ENCODE measurements at places on chromosomes 5 and 9.

DNA sequence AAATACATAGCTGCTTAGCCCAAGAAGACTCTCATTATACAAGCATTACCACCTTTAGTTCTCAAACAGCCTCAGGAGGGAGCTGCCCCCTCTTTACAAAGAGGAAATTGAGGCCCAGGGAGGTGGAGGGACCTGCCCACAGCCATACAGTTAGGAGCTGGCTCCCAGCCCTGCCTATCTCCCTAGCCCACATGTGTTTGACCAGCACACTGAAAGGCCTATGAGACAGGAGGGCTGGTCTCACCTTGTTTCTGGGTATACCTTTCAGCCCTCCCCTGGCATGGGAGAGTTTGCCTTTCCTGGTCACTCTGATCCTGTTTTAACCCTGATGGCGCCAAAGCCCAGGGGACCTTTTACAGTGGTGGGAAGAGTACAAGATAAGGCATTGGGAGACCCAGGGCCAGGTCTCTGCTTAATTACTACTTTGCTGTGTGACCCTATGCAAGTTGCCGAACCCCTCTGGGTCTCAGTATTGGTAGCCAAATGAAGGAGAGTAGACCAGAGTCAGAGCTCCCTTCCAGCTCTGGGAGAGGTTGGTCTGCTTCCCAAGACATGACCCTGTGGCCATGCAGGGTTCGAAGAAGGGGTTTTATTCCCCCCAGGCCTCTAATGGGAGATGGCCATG is 60.9 kb upstream of the RPL26L1 start:
- no peak for DNase-seq

GRCh38 chr5:72245951-72246532 is 74.0 kb downstream of the MRPS27 start:
- DNase-seq = no peak

DNA sequence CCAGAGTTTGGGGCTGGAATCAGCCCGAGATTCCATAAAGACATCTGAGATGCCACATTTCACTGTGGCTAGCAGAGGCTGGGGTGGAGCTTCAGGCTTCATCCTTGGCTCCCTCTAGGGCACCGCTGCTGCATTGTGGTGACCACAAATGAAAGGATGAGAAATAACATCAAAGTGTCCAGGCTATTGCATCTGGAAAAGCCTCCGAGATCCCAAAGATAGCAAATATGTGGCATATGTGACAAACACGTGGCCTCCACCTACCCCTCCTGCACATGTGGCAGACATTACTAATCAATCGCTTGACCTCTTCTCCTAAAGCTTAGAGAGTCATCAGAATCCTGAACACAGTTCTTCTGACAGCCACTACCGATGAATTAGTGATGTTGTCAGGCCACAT is 4.5 kb downstream of the SPARC start:
- no peak for DNase-seq

DNA sequence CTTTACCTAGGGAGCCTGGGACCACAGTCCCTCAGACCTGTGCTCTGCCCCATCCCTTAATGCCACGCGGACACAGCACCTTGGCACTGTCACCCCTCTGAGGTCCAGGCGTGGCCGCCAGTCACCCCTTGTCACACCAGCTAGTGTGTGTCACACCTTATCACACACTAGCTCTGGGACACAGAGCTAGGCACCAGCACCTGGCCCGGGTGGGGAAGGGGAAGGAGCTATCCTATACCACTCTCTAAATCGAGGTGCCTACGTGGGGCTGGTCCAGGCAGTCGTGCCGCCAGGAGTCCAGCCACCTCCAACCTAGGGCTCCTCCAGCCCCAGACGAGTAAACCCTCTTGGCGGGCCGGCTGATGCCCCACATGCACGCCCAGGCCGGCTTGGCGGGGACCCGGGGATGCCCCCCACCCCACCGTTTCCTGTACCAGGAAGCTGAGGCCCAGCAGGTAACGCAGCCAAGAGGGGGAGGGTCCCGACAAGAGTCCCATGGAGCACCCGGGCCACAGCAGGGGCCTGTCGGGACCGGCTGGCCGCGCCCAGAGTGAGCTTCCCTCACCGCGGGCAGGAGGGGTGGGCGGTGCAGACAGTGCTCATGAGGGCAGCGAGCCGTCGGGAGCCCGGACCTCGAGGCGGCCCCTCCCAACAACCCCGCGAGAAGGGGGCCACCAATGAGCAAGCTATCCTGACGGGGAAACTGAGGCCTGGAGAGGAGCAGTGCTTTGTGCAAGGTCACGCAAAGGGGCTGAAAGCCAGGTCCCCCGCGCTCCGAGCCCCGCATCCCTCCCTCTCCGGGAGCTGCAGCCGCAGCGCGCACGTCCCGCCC is 550 bp downstream of the CORO2A start:
- DNase-seq = peak; percentile 20

DNA sequence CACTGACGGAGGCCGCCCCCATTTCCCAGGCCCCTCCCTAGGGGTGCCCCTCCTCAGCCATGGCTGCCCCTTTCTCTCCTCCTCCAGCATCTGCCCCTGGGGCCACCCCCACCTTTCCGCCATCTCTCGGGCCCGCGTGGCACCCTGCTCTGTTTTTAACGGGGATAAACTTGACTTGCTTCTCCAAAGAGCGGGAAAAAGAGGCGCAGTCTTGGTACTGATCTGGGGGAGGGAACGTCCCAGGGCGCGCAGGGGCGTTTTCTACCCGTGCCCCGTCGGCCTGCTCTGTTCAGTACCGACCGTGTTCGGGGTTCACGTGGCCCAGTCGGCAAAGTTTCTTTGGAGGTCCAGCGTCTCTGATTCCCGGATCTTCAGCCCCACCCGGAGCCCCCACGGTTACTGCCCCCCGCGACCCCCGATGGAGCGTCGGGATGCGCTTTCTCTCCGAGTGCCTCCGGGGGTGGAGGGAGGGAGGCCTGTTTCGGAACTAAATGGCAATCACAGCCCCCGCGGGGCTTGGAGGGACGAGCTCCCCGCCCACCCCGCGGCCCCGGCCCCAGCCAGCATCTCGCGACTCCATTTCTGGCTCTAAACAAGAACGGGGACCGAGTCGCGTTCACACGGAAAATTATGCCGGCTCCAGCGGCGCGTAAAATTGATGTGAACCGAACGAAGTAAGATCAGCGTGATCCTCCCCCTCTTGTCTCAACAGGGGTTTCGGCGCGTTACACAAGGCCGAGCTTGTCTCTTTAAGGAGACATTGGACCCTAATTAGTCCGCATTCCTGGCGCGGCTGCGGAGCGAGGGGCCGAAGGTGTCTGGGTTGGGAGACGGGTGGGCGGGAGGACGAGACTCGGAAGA is 1.1 kb upstream of the TLE4 start:
- peak; percentile 30 for DNase-seq

- DNase-seq = no peak
Measured at GRCh38 chr5:172679628-172680212, 38.7 kb downstream of the NEURL1B start.

DNA sequence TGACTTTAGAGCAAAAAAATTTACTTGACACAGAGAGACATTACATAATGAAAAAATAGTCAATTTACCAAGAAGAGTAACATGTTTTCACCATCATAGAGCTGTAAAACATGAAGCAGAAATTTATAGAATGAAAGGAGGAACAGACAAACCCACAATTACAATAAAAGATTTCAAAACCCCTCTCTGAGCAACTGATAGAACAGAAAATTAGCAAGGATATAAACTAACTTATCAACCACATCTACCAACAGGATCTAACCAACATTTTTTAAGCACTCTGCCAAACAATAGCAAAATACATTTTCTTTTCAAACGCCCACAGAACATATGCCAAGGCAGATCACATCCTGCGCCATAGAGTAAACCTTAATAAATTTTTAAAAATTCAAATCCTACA is 17.9 kb downstream of the SLCO4C1 start:
- DNase-seq = no peak

DNA sequence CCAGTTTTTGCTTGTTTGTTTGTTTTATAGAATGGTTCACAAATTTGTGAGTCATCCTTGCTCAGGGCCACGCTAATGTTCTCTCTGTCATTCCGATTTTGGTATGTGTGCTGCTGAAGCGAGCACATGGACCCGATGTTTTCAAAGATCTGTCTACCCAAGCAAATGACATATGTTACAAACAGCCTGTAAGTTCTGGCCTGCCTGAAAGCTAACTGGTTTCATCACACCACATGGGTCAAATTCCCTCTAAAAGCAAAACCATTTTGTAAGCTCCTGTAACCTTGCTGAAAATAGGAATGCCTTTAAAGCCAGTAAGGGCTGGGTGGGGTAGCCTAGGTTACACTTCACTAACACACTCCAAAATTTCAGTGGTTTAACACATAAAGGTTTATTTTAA is 25.4 kb downstream of the DMRT3 start:
- no peak for DNase-seq

- no peak for DNase-seq
Measured at GRCh38 chr5:73908846-73909245, 282.9 kb downstream of the ARHGEF28 start.

DNA sequence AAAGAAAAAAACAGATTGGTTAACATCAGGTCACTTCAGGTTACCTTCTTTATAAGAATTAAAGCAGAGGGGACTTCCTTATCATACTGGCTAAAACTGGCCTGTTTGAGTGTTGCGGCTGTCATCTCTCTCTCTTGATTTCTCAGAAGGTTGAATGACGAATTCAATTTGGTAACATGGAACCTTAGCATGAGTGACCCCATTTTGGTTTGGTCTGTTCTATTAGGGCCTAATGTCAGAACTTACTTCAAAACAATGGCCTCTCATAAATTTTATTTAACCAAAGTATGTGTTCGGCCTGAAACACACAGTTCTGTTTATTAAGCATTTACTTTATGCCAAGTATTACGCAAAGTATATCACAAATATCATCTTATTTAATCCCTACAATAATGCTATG is 147.5 kb downstream of the CAAP1 start:
- DNase-seq = no peak

GRCh38 chr5:175731756-175732465 is 74.0 kb downstream of the HRH2 start:
- no peak for DNase-seq

DNA sequence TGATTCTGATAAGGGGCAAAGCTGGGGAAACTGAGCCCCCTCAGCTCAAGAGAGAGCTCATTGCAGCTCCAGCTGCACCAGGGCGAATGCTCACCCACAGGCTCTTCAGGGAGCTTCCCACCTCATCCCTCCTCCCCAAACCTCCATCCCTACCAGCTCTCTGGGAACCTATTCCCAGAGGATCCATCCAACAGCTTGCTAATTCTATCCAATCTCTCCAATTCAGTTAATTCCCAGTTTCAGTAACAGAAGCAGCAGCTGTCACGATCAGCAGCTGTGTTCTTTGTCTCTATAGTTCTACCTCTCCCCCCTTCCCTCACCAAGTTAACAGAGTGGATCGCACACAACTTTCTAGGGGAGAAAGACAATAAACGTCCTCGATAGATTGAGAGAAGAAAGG is 135.5 kb upstream of the EFNA5 start:
- DNase-seq = no peak

GRCh38 chr9:95864852-95865580 is 10.5 kb upstream of the ERCC6L2 start:
- no peak for DNase-seq

- no peak for DNase-seq
Measured at GRCh38 chr5:30994176-30994575, 199.3 kb upstream of the CDH6 start.

Data from activated T-cell treated with anti-CD3 and anti-CD28 coated beads, Interleukin-2, amount 50 U/mL, for 4 hours (primary cell).